ENCODE measurements at places on chromosomes 3 and 15.
A peak's percentile ranks its signal among the peaks of the same experiment; 100 is the strongest.

GRCh38 chr15:94052711-94053110 lies 178.7 kb upstream of the MCTP2 start:
- DNase-seq: no peak

DNA sequence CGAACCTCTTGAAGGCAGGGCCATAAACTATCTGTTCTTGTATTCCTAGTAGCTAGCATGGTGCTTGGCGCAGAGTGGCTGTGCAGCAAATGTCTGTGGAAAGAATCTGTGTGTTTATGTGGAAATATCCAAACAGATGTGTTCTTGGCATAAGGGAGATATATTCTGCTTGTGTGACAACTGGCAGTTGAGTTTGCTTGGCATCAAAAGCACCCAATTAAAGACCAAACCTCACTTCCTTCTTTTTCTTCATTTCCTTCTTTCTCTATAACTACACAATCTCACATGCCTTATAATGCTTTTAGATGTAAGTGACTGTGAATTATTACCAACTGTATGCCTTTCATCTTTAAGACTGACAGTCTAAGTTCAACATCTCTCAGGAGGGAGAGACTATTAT lies 296.5 kb downstream of the SLC9A9 start:
- no peak for DNase-seq

DNA sequence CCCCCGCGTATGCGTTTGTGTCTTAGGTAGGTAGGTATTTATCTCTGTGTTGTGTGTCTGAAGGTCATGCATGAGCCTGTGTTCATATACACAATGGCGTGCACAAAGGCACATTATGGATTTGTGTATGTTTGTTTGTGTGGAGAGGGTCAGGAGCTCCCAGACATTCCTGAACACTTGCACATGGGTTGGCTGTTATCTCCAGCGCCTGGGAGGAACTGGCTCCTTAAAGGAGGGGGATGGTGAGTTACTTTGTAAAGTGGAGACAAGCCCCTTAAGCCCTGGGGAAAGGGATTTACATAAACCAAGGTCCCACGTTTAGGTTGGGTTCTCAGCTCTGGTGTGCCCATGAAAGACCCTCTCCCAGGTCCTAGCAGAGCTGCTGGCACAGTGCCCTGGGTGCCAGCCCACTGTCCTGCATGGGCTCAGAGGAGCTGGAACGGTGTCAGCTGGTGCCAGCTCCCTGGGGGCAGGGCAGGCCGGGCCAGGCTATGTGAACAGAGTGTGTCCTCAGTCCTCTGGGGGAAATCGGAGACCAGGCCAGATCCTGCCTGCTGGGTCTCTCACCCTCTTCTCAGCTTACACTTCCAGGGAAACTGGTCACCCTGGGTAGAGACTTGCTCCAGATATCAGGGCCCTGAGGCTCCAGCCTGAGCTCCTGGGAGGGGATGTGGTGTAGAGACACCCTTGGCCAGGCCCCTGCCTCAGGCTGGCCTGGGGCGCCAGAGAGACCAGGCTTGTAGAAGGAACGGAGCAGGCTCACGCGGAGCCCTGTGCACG lies 25.1 kb downstream of the SNX33 start:
- DNase-seq: peak; percentile 33

GRCh38 chr3:159674583-159674982 lies 314.1 kb upstream of the IL12A start:
- no peak for DNase-seq

GRCh38 chr3:160180581-160181216 lies 44.5 kb upstream of the C3orf80 start:
- peak; percentile 22 for DNase-seq

- no peak for DNase-seq
Measured at GRCh38 chr15:83158393-83158792, 49.2 kb downstream of the HDGFL3 start.

- DNase-seq: no peak
Measured at GRCh38 chr3:142243134-142243533, 17.7 kb upstream of the GK5 start.
